Caco-2 (cell line): ENCODE measurements at places on chromosomes 6 and 20.

DNA sequence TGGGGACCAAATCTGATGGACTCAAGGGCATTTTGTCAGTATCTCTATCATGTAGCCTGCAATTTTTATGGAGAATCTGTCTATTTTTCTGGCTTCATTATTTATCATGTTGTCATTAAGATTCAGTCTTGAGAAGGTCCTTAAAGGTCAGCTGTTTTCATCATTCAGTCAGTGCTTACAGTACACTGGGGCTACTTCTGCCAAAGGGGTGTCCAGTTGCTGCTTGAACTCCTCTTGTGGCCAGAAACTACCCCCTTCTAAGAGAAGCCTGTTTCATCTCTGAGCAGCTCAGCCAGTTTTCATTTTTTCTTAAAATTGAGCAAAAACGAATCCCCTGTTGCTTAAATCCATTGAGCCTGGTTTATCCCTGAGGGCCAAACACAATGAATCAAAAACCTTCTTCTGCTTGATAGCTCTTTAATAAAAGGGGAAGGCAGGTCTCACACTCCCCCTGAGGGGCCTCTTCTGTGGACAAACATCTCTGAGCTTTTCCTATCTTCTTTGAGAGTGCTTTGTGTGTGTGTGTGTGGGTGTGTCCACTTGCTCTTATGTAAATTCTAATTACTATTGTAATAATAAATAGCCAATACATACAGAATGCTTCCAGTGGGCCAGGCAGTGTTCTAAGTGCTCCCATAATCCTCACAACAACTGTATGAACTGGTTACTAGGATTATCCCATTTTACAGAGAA, 172.2 kb downstream of the PLCB1 start:
- DNase-seq: no peak

DNA sequence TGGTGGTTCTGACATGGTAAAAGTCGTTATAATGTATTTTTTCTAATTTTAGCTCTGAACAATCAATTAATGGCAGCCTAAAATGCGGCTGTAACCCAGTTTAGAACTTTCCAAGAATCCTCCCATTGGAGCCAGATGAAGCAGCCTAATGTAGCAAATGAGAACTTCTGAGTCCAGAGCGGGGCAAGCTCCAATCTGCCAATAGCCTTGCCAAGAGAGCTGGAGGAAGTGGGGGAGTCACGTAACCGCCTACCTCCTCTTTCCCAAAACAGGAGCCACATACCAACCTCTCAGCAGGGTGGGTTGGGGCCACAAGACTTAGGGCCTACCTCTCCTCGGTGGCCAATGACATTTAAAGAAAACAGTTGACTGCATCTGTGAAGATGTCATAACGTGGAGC, 230.6 kb downstream of the SOD2 start:
- DNase-seq: no peak

DNA sequence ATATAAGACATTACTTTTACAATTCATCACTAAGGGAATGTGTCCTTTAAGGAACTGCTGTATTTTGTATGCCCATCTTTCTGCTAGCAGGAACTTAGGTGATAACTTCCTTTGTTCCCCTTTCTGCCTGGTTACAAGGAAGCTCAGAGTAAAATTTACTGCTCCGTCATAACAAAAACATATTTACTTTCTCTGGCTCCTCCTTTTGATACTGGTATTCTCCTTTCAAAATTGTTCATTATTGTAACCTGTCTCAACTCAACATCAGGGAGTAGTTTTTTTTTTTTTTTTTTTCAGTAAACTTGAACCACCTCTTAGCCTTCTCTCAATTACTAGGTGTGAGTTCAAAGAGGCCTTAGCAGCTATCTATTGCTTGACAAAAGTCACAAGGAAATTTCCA, 37.1 kb downstream of the RIPOR2 start:
- no peak for DNase-seq

GRCh38 chr20:46820682-46821081, 74.0 kb upstream of the EYA2 start:
- DNase-seq: peak; percentile 26

DNA sequence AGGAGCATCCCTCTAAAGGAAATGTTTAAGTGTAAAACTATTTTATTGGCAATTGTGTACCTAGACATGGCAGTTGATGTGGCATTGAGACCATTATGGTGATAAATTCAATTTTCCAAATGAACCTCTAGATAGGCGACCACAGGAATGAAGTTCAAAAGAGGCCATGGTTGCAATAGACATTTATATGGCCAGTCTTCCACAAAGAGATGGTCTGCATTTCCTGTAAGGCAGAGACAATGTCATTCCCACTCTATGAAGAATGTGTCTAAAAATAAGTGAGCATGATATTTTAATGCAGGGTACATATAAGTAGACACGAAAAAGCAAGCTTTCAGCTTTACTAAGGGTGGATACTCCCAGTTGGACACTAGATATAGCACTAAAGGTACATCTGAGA, 40.9 kb downstream of the THEMIS start:
- DNase-seq: no peak

DNA sequence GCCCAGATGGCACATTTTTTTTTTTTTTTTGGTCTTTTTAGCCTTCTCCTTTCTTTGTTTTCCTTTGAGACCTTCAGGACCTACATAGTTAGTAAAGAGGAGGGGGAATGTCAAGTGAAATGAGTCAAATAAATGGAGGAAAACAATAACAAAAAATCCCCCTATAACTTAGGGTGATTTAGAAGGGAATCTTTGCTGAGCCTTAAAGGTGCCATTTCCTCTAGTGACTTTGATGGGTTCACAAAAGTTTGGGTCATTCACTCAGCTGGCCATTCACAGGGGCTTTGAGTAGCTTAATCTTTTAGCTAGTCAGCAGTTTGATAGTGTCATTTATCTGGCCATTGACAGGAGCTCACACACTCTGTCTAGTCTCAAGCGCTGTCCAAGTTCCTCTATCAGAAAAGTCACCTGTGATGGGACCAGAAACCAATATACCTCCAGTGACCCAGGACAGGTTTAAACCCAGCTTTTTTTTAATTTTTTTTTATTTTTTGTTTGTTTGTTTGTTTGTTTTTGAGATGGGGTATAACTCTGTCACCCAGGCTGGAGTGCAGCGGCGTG, 275.1 kb upstream of the PRDM1 start:
- no peak for DNase-seq

GRCh38 chr6:17881085-17881858, 106.2 kb downstream of the KIF13A start:
- no peak for DNase-seq

DNA sequence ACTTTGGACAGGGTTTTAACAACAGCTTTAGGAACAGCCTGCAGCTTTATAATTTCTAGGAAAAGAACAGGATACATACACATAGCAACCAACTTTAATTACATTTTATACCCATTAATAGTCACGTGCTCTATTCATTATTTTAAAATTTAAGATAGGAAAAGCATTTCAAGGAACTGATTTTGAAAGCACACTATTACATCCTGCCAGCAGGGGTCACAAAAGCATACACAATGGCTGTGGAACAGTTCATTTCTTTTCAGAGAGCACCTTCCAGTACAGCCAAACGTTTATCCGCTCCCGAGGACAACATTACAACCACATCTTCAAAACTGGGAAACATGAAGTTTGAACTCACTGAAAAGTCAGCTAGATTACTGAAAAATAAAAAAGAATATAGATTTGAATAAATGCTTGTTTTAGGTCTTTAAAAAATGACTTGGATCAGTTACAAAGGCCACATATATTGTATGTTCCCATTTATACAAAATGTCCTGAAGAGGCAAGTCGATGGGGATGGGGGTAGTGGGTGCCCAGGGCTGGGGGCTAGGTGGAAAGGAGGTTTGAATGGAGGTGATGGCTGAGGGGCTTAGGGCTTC, 104.6 kb upstream of the EXOC2 start:
- peak; percentile 60 for DNase-seq
